Kidney epithelial cell (primary cell): ENCODE measurements at places on chromosomes 4 and X. TPM values are rescaled to one million over a fixed set of nuclear protein-coding genes. Genes with fewer than 3 reads are reported as not detected.
A peak's percentile ranks its signal among the peaks of the same experiment; 100 is the strongest.

- DNase-seq, result no peak
Measured at GRCh38 chr4:2093265-2093664, 34.1 kb downstream of the NAT8L start.

DNA sequence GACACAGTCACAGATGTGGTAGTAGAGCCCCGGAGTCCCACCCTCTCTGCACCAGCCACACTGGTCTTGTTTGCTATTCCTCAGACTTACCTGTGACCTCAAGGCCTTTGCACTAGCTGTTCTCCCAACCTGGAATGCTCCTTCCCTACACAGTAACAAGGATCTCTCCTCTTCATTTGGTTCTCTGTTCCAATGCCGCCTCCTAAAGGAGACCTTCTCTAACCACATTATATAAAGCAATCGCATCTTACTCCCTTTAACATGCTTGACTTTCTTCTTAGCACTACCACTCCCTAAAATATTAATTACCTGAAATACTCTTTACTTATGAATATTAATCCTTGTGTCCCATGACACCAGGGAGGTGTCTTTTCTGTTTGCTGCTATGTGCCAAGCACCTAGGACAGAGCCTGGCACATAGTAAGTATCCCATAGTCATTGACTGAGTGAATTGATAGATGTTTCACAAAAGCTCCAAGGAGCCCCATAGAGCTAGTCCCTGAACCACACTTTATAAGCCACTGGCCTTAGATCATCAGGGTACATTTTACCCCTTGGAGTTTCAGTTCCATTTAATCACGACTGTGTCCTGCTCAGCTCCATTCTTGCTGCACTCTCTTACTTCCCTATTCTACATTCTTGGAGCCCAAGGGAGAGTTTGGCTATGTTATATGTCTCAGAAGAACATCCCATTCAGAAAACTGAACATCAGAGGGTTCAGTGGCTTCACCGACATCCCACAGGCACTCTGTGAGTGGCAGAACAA lies 312.7 kb downstream of the RAB28 start:
- DNase-seq, result no peak

DNA sequence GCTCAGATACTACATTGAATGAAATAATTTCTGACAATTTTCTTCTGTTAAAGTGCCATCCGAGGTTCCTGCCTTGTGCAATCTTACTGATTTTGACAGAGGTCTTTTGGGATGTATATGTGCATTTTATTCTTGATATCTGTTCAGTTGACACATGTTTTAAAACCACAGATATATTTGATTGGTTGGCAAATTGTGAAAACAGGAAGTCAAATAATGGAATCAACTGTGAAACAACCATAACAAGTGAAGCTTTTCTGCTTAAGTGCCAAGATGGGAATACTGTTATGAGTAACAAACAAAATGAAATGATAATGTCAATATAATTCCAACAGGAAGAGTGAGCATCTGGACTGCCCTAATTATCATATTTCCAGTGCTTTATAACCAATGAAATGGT lies 84.9 kb upstream of the TET2 start:
- DNase-seq, result no peak

GRCh38 chrX:141221611-141222010 lies 20.7 kb downstream of the SPANXC start:
- DNase-seq, result no peak

DNA sequence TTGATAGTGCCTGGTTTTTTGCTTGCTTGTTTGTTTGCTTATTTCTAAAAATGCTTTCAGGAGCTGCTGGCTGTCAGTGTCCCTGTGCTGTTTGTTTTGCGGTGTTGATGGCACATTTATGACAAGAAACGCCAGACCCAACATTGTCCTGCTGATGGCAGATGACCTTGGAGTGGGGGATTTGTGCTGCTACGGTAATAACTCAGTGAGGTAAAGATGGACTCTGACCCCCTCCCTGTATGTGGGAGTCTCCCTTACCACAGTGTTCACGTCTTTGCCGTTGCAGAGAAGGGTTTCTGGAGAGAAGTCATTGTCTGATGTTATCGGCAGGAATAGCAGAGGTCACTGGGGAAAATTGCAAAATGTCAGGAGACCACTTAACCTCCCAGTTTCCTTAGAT lies at the start of gene ARSH:
Gene ARSH (plus strand): TSS at position 52 of the 400 bp plus-strand sequence. CDS start 67 bp downstream, at position 119.
- DNase-seq, result no peak

- DNase-seq, result no peak
Measured at GRCh38 chrX:104112326-104112951, at the start of gene ZCCHC18. Gene ZCCHC18 (plus strand): TSS chrX:104112523. CDS start chrX:104114112, 1,589 bp downstream.

DNA sequence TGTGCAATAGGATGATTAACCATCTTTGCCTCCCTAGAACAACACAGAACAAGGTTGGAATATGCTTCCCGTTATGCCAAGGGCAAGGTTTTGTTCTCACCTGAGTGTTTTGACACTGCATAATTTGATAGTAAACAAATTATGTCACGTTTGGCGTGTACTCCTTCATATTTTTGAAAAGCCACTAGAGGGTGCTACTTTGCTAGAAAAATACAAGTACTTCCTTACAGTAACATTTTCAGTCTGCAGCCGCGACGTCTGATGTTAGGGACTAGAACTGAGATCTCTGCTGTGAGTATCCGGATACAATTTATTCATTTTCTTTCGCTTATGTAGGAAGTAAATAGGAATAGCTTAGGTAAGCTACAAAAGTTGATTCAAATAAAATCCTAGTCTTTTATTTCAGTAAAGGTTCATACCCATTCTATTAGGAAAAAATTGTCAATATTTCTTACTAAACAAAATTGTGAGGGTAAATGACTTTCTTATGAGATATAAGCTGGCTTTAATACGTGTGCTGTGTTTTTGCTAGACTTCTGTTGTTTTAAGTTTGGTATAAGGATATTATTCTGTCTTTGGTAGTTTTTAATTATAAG lies 181.1 kb upstream of the WDFY3 start:
- DNase-seq, result peak; percentile 28

GRCh38 chrX:153406903-153407302 lies 4.4 kb upstream of the ZFP92 start:
- DNase-seq, result no peak

DNA sequence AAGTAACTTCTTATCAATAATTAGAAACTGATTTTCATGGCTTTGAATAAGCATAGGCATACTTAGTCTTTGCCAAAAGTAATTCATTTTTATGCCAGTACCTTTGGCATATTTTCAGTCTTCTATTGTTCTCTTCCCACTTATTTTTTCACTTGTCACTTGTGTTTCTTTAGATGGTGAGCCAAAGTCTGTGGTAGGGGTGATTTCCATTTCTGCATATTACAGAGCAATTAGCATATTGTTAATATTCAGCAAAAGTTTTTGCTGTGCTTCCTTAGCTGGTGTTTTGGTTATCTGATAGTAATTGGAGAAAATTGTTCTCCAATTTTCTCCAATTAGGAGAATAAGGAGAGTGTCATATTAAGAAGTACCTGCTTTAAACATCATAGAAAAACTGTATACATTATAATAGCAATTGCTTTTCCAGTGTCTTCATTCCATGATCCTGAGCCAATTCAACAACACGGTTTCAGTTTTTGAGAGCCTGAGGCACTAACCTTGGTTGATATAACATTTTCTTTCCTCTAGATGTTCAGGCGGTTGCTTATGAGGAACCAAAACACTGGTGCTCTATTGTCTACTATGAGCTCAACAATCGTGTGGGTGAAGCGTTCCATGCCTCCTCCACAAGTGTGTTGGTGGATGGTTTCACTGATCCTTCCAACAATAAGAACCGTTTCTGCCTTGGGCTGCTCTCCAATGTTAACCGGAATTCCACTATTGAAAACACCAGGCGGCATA lies 64.7 kb downstream of the SMAD1 start:
- DNase-seq, result no peak

GRCh38 chr4:166802346-166802745 lies 431.9 kb downstream of the SPOCK3 start:
- DNase-seq, result no peak

- no peak for DNase-seq
Measured at GRCh38 chr4:71293705-71294104, 45.1 kb upstream of the SLC4A4 start.

DNA sequence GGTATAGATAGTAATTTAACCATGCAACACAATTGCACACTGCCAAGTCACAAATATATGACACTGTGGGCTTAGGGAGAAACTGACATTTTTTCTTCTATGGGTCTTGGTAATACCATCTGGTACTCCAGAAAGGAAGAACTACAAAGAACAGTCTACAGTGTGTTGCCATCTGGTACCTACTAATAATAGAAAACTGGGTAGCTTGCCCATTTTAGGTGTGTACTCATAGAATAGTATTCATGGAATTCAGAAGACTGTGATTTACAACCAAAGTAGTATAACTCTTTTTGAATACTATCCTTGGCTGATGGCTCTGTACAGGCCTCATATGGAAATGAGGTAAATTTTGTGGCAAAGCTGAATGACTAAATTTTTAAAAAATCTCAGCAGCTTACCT lies 132.6 kb upstream of the RPS6KA6 start:
- DNase-seq, result no peak

DNA sequence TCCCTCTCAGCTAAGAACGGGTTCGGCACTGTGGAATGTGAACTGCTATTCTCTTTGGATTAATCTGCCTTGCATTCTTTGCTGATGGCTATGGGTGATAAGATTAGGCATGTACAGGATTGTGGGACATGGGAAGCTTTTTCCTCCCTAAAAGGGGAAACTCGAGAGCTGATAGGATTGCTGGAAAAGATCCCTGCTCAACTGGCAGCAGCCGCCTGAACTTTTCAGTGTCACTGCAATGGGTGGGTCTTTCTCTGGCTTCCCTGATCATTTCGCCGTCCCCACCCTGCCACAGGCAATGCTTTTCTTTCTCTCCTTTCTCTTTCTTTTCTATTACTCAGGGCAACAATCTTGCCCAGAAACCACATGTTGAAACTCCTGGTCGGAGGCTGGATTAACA lies 20.5 kb downstream of the PAGE2 start:
- DNase-seq, result no peak

GRCh38 chr4:138685316-138685715 lies 330.3 kb upstream of the NOCT start:
- DNase-seq, result no peak

GRCh38 chr4:142815834-142816233 lies 30.3 kb downstream of the INPP4B start:
- peak; percentile 69 for DNase-seq

DNA sequence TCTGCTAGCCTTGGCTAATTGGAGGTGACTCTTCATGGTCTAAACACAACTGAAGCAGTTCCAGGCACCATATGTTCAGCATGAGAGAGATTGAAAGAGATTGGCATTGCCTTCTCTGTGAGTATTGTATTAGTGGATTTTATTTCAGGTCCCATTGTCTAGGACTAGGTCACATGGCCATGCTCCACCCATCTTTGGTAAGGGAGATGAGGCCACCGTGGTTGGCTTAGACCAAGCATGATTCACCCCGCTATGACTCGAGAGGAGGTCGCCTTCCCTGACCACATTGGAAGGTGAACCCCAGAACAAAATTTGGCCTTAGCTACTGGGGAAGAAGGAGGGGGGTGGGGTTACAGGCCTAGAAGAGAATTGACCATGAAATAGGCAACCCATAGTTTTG lies 109.9 kb upstream of the BCOR start:
- DNase-seq, result no peak

- DNase-seq, result no peak
Measured at GRCh38 chr4:153327247-153327646, 17.2 kb upstream of the MND1 start.

DNA sequence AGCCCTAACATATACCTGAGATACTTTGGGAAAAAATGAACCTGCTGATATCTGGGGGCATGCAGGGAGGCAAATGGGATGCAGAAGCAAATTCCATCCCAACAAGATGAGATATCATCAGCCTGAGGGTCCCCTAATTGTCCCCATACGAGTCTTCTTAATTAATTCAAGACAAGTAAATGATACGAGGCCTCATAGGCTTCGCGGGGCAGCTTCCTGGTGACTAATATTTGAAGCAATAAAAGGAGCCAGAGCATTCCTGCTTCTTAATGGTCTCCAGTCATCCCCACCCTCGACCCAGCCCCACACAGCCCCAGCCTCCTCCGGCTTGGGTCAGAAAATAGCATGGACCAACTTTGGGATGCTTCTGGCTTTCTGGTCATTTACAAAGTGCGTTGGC lies 99.6 kb upstream of the MSX1 start:
- DNase-seq, result no peak

DNA sequence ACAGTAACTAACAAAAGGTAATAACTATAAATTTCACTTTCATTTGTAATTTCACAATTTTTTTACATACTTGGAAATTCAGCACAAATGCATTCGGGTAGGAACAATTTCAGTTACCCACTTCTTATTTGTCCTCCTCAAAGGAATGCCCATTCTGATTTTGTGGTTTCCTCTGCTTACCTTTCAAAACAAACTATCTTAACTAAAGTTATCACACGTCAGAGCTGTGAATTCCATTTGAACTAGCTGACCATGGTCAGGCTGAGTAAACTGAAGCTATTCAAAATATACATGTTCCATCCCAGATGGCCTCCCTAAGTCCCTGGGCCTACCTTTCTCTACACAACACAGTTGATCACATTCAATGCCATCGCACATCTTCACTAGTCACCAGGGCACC lies 4.5 kb downstream of the CTPS2 start:
- DNase-seq, result no peak

DNA sequence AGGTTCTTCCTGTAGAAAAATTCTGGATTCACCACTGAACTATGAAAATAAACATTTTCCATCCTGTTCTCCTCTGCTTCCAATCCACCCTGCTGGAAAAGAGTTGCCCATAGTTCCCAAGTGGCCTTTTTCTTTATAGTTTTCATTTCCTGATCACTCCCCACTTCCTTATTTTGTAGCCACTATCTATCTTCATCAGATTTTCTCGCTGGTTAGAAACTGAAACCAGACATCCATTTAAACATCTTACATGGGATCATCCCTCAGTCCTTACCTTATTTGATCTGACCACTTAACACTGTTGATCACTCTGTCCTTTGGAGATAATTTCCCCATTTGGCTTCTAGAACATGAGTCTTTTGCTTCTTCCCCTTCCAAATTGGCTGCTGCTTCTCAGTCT lies 42.2 kb upstream of the SCOC start:
- no peak for DNase-seq

GRCh38 chr4:140617499-140618248 lies 48.9 kb upstream of the UCP1 start:
- no peak for DNase-seq

- DNase-seq, result no peak
Measured at GRCh38 chr4:120088507-120088906, 21.9 kb upstream of the MAD2L1 start.

GRCh38 chrX:134764202-134764785 lies 106.0 kb upstream of the PLAC1 start:
- no peak for DNase-seq

Gene HERC3
- 6.6 and 7.2 TPM in 2 replicates for total RNA-seq

Gene MOB1B
- 19.4 and 20.3 TPM in 2 replicates for total RNA-seq

Gene ANXA3
- total RNA-seq, result 271 and 297 TPM in 2 replicates

Gene WAS
- total RNA-seq, result 2.2 TPM in 1 of 2 replicates, not detected in the other

Gene PAGE1
- total RNA-seq, result not detected in 2 replicates

Gene SYP
- 0.27 and 1.0 TPM in 2 replicates for total RNA-seq

Gene TMPRSS11F
- not detected in 2 replicates for total RNA-seq

Gene YY2
- 1.7 and 1.8 TPM in 2 replicates for total RNA-seq

Gene ADH6
- total RNA-seq, result not detected in 2 replicates

Gene GRID2
- not detected in 2 replicates for total RNA-seq
